ENCODE measurements at places on chromosomes 3 and 15.
A peak's percentile ranks its signal among the peaks of the same experiment; 100 is the strongest.

DNA sequence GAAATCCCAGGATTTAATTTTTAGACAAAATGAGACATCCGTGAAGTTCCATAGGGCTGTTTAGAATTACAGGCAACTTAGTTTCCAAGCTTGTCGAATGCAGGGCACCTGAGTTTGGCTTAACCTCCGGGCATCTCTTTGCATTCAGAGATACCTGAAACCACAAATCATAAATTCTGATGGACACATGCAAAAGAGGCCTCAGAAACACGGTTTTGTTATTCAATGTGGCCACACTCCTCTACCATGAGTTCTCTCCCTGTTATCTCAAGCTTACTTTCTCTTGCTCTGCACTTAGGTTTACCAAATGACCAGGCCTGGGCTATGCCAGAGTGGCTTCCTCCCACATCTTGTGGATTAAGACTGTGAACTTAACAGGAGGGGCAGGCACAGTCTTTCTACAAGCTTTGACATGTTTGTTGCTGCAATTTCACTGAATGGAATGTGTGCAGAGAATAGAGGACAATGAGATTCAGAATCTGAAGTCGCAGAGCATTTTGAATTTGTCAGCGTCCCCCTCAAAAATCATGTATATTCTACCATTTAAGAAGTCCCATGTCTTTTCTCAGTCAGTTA is 137.7 kb downstream of the TPRG1 start:
- no peak for DNase-seq

DNA sequence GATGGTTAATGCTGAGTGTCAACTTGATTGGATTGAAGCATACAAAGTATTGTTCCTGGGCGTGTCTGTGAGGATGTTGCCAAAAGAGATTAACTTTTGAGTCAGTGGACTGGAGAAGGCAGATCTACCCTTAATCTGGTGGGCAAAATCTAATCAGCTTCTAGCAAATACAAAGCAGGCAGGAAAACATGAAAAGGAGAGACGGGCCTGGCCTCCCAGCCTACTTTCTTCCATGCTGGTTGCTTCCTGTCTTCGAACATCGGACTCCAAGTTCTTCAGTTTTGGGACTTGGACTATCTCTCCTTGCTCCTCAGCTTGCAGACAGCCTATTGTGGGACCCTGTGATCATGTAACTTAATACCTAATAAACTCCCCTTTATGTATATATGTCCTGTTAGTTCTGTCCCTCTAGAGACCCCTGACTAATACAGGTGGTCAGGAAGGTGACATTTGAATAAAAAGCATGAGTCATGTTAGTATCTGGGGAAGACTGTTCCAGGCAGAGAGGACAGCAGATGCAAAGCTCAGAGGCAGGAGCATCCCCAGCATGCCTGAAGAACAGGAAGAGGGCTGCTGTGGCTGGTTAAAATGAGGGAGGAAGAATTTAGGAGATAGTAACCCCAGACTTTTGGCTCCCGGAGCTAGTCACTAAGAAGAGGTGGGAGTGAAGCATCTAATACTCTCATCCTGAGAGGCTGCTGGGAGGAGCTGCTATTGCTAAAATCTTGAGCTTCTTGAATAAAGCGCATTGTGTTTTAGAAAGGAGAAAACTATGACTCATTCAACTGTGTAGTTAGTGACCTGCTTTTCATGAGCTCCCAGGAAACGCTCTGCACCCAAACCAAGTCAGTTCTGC is 207.4 kb upstream of the HES1 start:
- peak; percentile 35 for DNase-seq

- no peak for DNase-seq
These were observed 1.1 kb upstream of the OR4F15 start for GRCh38 chr15:101810876-101811275.

DNA sequence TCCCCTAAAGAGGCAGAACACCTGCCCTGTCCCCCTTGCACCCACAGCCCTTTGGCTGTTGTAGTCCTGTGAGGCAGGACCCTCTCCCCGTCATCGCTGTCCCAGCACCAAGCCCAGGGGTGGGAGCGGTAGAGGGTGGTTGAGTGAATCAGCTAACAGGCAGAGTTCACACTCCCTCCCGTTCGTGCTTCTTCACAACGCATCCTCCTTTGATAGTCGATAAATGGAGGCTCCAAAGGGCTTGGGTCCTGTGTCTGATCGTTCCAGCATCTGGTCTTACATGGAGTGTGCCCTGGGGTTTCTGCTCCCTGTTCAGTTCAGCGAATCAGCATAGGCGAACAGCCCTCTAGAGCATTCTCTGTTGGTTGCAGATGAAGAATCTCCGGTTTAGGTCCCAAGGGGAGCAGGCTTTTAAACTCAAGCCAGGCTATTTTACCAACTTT is 820 bp upstream of the HMCES start:
- peak; percentile 20 for DNase-seq

DNA sequence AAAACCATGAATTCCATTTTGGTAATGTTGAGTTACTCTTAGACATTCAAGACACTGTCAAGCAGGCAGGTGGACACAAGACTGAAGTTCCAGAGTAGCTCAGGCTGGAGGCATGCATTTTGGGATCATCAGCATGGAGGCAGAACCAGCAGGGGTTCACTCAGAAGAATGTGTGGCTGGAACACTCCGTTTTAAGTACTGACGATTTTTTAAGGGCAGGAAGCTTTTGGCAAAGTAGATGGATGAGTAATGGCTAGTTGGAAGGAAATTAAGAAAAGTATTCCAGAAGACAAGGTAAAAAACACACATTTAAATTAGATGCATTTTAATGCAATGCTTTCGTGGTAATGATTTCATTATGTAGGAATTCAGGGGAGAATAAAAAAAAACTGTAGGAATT is 420.4 kb downstream of the ROBO2 start:
- DNase-seq = no peak

DNA sequence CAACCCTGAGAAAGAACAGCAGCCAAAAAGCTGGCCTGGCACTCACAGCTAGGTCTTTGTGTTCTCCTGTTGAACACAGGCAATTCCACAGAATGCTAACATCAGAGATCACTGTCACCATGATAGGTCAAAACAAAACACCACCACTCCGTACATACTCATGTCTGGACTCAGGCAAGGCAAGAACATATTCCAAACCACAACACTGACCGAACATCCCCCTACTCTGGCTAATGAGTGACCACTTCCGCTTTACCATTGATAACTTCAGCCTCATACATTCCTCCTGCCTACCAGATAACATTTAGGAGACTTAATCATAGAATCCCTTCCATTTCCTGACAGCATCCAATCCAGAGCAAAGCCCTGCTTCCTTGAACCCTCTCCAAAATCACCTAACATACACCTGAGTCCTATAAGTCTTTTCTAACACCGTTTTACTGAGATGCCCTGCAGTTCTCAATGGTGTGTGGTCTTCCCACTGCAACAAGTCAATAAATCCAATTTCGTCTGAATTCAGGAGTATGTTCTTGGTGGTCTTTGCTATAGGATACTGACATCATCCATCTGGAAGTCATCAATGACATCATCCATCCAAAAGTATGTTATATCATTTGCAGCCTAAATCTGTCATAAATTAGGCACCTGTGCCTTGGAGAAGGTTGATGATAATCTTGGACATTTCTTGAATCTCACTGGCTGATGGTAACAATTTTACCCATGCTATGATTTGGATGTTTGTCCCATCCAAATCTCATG is 23.7 kb downstream of the RIOX2 start:
- DNase-seq = no peak

GRCh38 chr15:50148362-50148963 is 29.4 kb upstream of the ATP8B4 start:
- peak; percentile 42 for DNase-seq

GRCh38 chr15:74785194-74786032 is 3.5 kb downstream of the CSK start:
- DNase-seq = no peak

DNA sequence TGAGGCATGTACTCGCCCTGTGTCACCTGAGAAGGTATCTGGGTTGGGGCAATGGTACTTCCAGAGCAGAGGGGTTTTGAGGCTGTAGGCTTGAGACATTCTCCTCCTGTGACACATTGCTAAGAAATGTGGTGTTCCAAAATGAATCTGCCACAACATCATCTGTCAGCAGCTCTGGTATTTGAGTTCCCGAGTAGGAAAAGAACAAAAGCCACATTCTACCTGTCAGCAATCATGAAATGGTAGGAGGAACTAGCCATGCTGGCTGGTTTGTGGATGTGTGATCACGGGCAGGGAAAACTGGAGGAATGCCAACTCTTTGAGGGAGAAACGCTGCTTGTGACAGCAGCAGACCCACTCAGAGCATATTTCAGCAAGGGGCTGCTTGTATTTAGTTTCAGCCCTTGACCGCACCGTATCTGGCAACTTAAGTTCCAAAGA is 579.4 kb upstream of the TBL1XR1 start:
- DNase-seq = peak; percentile 87

DNA sequence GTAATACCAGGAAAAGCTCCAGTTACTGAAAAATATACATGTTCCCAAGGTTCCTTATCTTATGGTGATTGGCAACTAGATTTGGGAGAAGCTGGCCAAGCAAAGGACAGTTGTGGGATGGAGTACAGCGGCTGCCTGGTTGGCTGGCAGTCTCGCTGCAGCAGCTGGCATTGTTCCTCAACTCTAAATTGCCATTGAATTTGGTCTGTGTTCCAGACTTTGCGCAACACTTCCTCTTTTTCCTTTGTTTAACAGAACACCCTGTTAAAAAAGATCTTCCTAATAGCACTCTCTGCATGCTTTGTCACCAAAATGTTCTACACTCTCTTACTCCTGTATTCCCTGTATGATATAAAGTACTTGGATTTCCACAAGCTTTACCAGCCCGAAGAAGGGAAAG is 420.6 kb upstream of the RBMS3 start:
- DNase-seq = peak; percentile 75

DNA sequence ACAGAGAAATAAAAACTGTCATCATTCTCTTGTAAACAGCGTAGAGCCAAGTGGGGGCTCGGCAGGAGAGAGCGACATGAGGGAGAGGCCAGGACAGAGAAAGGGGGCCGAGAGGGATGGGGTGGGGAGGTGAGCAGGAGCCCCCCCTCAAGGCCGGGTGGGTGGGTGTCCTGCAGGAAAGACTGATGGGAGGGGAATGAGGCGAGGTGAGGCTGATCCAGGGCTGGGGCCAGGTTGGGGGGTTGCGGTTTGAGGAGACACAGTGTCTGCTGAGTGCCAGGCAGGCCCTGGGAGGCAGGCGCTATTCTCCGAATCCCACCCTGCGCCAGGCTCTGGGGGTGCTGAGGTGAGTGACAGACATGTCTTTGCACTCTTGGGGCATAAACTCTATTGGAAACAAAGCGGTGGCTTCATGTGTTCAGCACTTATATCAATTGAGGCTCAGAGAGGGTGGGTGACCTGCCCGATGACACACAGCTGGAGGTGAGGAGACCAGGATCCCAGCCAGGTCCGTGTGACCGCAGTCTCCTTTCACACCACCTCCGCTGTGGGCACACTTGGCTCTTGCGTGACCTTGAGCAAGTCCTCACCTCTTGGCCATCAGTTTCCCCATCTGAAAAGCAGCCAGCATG is 19.6 kb upstream of the CSPG4 start:
- DNase-seq = no peak

DNA sequence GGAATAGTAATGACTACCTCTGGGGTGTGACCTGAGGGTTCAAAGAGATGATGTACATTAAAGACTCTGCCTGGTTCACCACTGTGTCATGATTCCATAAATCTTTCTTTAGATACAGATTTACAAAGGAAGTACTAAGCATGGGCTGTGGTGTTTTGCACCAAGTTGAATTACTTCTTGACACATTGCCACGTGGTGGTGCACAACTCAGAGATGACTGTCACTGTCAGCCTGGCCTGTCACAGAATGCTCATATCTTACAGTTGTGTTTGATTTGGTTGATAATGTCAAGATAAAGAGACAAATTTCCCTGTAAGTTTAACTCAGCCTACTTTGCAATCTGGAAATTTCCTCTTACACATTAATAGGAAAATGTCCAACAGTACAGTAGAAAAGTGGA is 3.2 kb downstream of the CTDSPL start:
- DNase-seq = no peak

DNA sequence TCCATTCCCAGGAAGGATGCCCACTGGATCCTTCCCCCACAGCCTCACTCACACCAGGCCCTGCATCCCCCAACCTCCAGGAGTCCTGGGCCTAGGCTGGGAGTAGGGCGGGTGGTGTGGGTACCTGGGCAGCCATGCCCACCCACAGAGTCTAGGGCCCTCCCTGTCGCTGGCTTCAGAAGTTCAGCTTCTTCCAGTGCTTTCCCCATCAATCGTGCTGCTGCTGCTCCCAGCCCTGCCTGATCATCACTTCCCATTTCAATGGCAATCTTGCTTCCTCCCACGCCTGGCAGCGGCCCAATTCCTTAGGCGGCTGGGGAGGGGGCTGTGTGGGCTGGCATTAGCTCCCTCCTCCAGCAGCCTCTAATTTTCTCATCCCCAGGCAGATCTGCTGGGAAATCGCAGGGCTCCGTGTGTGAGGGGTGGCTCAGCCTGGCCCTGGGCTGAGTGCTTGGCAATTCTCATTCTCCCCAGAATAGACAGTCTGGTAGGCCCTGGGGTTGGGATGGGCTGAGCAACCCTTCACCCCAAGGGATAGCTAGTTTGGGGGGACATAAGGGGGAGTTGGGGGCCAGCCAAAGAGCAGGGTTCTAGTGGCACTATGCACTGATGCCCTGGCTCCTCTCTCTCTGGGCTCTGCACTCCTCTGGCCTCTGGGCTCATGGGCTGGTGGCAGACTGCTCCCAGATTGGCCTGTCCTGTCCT is 66.4 kb downstream of the SCN5A start:
- no peak for DNase-seq

GRCh38 chr3:134029734-134030378 is at the start of gene SLCO2A1:
SLCO2A1 (minus strand) TSS chr3:134029925; CDS start chr3:134029802, 123 bp downstream.
- peak; percentile 77 for DNase-seq

DNA sequence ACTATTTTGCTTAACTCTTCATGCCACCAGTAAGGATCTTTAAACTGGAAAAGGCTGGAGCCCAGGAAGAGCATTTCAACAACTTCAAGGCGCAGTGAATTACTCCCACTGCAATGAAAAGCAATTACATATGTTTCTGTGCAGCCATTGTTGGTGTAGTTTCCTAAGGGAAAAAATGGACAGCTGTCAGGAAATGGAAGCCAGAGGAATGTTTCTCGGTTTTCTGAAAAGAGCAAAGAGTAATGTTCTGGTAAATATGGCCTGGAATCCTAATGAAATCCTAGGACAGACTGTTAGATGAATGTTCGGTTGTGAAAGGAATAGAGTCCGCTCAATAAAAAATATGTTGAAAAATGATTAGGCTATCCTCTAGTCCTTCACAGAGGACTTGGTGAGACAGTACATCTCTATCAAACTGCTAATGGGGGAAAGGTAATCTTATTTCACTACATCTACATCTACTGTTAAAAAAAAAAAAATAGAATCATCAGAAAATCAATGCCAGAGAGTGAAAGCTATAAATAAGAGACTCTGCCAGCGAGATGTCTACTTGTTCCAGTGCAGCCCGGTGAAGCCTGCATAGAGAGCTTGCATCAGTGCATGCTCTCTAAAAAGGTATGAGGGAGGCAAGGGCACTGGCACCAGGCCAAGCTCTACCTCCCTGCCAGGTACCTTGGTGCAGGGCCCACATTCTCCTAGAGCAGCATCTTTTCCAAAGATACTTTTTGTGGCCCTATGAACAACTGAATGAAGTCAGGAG is 68.2 kb upstream of the TJP1 start:
- DNase-seq = no peak

Measured in lung (tissue), 17 donors.